ENCODE measurements at places on chromosomes 7 and 10.

GRCh38 chr10:33570495-33570894 lies 236.0 kb upstream of the NRP1 start:
- DNase-seq: no peak

DNA sequence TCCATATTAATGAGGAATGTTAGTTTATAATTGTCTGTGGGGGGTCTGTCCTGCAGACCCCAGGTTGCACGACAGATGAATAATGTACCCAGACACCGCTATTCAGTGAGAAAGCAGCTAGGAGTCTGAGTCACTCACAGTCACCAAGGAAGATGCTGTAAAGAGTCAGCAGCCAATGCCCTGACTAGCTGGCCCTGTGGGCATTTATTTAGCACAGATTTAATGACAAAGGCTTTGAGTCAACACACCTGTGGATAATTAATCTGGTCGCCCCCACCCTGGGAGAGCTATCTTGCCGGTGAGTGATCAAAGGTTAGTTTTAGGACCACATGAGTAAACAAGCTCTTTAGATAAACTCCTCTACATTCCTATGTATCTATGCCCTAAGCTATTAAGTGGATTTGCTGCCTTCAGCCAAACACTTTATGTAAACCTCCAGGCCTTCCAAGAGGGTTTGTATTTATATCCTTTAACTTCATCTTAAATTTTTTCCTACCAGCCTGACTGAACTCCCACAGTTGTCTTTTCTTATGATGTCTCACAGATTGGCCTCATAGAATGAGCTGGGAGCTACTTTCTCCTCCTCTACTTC lies 180.0 kb upstream of the ADCY1 start:
- DNase-seq: no peak

DNA sequence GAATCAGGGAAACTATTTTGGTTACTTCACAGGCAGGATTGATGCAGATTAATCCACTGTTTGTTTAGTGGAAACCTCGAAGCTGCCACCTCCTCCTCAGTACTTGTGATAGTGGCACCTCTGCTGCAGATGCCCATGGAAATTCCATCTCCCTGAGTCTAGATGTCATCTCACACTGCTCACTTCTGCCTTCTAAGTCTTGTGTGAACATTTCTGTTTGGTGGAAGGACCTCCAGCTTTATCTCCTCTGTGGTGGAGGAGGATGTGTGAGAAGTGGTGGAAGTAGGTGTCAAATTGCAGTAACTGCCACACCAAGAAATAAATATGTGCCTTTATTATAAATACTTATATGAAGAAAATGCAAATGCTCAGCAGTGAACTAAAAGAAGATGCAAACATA lies 25.8 kb upstream of the GPR141 start:
- no peak for DNase-seq

DNA sequence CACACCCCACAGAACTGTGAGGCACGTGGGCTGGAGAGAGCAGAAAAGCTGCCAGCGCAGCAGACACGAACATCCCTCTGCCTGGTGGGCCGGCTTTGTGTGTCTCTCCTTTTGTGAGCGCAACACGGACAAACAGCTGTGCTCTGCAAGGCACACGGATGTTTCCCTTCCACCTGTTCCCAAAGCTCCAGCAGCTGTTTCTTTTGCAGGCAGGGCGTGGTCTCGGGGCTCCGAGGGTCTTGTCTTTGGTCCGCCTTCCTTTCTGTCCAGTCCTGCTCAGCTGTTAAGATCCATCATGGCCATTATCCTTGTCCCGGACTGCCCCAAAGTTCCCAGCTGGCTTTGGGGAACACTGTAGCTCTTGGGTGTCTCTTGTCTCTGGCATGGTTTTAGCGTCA lies 32.7 kb upstream of the SH2B2 start:
- no peak for DNase-seq

GRCh38 chr7:149836434-149836833 lies 1.7 kb upstream of the ZNF862 start:
- DNase-seq: no peak

DNA sequence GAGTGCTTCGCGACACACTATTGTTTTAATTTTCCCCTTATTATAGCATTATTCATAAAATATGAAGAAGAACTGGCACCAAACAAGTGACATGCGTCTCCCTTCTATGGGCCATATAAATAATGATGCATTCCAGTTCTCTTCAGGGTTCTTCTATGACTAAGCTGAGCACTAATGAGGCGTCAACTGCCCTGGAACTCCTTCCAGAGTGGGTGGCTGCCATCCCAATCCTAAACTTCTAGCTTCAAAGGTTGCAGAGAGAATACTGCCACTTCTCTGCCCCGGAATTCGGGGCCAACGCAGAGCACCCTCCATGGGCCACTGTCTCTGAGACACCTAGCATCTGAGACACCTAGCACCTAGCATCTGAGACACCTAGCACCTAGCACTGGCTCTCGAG lies 37.7 kb upstream of the FOXI2 start:
- no peak for DNase-seq

DNA sequence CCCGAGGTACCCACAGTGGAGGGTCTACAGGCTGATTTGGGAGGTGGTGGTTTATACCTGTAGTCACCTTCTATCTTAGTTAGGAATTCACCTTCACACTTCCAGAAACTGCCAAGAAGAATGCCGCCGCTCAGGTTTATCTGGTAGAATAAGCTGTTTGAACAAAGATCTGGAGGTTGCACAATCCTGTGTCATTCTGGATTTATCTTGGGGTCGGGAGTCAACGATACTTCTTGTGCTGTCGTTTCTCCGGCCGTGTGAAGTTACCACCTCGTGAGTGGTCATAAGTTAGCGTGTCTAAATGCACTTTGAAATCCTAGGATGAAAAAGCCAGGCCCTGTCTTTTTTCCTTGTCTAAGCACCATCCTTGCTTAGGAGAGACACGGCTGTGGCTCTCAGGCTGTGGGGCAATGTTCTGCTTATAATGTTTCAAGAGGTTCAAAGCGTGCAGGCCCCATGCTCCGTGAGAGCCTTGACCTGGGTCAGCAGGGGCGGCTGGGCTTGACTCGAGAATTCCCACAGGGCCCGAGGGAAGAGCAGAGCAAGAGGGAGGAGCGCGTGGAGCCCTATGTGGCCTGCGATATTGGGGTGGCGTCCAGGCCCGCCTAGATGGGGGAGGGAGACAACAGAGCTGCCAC lies 35.5 kb downstream of the GRIFIN start:
- DNase-seq: no peak

Data from activated T-helper 1 cell treated with anti-CD3 and anti-CD28 coated beads, Interleukin-2, amount 50 U/mL, for 16 hours (primary cell).